Stimulated activated memory B cell treated with anti-CD40 and anti-IgM and Interleukin-4, amounts not matched to agents 10 μg/mL and 1 μg/mL and 100 μg/mL, for 72 hours (primary cell): ENCODE measurements at places on chromosomes 13 and 19.

DNA sequence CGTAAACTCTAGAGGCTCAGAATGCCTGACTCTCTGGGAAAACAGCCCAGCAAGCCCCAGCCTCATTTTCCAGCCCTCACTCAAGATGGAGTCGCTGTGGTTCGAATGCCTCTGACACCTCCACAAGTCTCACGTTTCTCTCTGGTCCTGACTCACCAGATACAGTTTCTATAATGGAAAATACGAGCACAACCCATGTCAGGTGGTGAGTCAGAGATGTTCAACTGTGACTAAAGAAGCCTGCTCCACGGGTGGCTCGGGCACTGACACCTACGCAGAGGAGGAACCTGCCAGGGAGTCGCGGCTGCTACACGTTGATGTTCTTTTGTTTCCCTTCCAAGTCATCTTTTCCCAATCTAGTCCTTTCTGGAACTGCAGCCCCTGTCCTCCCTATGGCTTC, 87.1 kb upstream of the STK24 start:
- H3K27ac ChIP-seq = no peak overlapping the region
- H3K4me3 ChIP-seq = no peak overlapping the region
- H3K27me3 ChIP-seq = peaks cover 20% of the 10 kb centered on the region
- H3K4me1 ChIP-seq = peaks cover 8% of the 10 kb centered on the region
- ATAC-seq = peak; percentile 69

GRCh38 chr13:38564256-38565150, 122.4 kb upstream of the FREM2 start:
- ATAC-seq = no peak
- no peaks in the 10 kb centered on the region for H3K36me3 ChIP-seq

- no peaks in the 10 kb centered on the region for H3K4me1 ChIP-seq
- H3K4me3 ChIP-seq = no peak overlapping the region
- H3K27me3 ChIP-seq = peaks cover 9% of the 10 kb centered on the region
Observed at GRCh38 chr13:52968074-52968700, 60.4 kb upstream of the OLFM4 start.

- H3K4me1 ChIP-seq = peaks cover 49% of the 10 kb centered on the region
- peak within 1 kb of the TSS; percentile 26 for H3K27ac ChIP-seq
- H3K27me3 ChIP-seq = peaks cover 37% of the 10 kb centered on the region
- ATAC-seq = peak; percentile 82
- no peaks in the 10 kb centered on the region for H3K36me3 ChIP-seq
- H3K4me3 ChIP-seq = peak within 1 kb of the TSS; percentile 77
Observed at GRCh38 chr19:17334414-17335409, at the start of gene ANO8. TSS of gene ANO8 (minus strand) at chr19:17334855. CDS start at chr19:17334670, 185 bp downstream.

DNA sequence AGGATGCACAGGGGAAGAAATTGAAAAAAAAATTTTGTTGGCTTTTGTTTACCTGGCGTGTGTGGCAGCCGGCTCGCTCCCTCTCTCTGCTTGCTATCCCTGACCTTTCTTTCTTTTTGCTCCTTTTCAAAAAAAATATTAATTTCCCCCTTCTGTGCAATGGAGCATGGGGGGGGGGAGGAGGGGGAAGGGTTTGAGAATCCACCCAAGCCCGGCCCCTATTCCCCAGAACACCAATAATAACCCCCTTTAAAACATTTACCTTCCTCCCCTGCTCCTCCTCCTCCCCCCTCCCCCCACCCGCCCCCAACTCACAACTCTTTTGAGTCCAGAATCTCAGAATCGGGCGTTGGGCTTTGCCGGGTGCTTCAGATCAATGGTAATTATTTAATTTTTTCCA, 28.4 kb downstream of the NFIX start:
- H3K4me1 ChIP-seq = peaks cover 25% of the 10 kb centered on the region
- H3K4me3 ChIP-seq = peak overlapping the region; percentile 77
- ATAC-seq = no peak
- no peak overlapping the region for H3K27ac ChIP-seq

GRCh38 chr13:51502153-51502651, 49.4 kb upstream of the INTS6 start:
- no peak overlapping the region for H3K4me3 ChIP-seq
- H3K36me3 ChIP-seq = no peaks in the 10 kb centered on the region
- peaks cover 19% of the 10 kb centered on the region for H3K4me1 ChIP-seq
- peak overlapping the region; percentile 75 for H3K27ac ChIP-seq

GRCh38 chr13:79915114-79915811, 425.7 kb downstream of the SPRY2 start:
- no peak overlapping the region for H3K27ac ChIP-seq
- H3K36me3 ChIP-seq = no peaks in the 10 kb centered on the region
- ATAC-seq = no peak
- no peaks in the 10 kb centered on the region for H3K4me1 ChIP-seq

GRCh38 chr13:19587635-19588300, 26.4 kb upstream of the TPTE2 start:
- peak overlapping the region; percentile 86 for H3K27ac ChIP-seq
- peak; percentile 74 for ATAC-seq
- H3K36me3 ChIP-seq = peaks cover 6% of the 10 kb centered on the region
- H3K4me1 ChIP-seq = peaks cover 24% of the 10 kb centered on the region
- peaks cover 31% of the 10 kb centered on the region for H3K27me3 ChIP-seq

- peaks cover 13% of the 10 kb centered on the region for H3K4me1 ChIP-seq
- H3K4me3 ChIP-seq = no peak overlapping the region
- no peaks in the 10 kb centered on the region for H3K36me3 ChIP-seq
- no peak overlapping the region for H3K27ac ChIP-seq
- ATAC-seq = no peak
Observed at GRCh38 chr13:112618501-112618900, 30.5 kb upstream of the TUBGCP3 start.

DNA sequence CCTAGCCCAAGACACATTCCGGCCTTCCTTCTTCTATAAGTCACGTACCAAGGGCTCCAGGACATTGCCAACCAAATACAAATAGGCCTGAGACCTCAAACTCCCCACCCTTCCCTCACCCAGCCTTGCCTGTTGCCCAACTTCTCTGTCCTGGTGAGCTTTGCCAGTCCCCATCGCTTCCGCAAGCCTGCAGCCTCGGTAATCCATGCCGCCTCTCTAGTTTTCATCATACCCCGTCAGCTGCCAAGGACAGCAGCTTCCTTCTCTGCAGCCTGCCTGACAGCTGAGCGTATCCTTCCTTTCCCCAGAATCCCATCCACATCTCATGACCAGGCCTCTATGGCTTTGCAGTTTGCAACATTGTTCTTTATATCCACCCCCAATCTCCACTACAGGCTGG, 36.6 kb upstream of the POMP start:
- ATAC-seq = no peak
- H3K27ac ChIP-seq = no peak overlapping the region
- H3K27me3 ChIP-seq = no peaks in the 10 kb centered on the region

DNA sequence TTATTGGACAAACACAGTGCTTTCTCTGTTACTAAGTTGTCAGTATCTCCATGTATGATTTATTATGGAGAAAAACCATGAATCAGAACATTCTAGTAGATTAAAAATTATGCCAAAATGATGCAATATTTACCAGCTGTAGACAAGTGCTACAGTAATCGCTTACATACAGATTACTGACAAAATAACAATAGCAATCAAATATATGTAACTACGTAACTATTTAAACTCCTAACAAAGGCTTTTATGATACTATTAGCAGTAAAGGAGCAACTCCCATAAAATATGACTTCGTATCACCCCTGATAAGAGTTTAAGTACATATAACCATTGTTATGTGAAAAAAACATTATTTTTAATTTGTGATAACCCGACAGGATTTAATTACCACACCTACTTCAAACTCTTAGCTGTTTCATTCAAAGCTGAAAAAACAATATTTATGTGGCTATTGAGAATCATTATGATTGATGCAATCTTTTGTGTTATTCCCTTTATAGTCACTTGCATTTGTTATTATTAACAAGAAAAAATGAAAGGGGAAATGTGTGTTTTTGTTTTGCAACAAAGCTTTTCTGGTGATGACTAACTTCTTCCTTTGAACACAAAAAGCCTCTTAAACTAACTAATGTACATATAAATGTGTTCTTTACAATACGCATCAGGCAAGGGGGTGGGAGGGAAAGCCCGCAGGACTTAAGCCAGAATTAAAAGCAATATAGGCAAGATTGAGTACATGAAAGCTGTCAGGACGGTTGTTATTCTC, 147.4 kb downstream of the ABCC4 start:
- no peak overlapping the region for H3K4me3 ChIP-seq
- peaks cover 36% of the 10 kb centered on the region for H3K36me3 ChIP-seq
- H3K27me3 ChIP-seq = no peaks in the 10 kb centered on the region
- H3K4me1 ChIP-seq = no peaks in the 10 kb centered on the region
- H3K27ac ChIP-seq = no peak overlapping the region
- no peak for ATAC-seq

GRCh38 chr13:98487016-98487415, 89.9 kb downstream of the STK24 start:
- H3K27me3 ChIP-seq = no peaks in the 10 kb centered on the region
- no peak for ATAC-seq
- H3K4me1 ChIP-seq = peaks cover 95% of the 10 kb centered on the region
- no peak overlapping the region for H3K4me3 ChIP-seq
- H3K36me3 ChIP-seq = peaks cover 9% of the 10 kb centered on the region
- peak overlapping the region; percentile 40 for H3K27ac ChIP-seq

DNA sequence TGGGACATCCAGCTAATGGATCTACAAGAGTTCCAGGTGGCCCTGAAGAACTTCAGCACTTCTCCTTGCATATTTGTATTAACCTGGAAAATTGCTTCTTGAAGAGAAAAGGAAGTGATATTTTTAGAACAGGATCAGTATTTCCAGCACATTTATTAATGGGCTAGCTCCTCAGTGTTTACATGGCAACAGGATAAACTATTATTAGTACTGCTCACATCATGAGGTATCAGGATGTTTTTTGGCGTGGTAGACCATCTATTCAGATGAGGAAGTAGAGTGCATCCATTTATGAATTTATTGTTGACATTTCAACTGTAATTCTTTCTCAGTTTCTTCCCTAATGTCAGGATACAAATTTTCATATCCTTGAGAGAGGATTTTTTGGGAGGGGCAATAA, 144.4 kb downstream of the KCNRG start:
- no peaks in the 10 kb centered on the region for H3K36me3 ChIP-seq
- ATAC-seq = no peak
- H3K4me1 ChIP-seq = peaks cover 23% of the 10 kb centered on the region
- H3K27me3 ChIP-seq = no peaks in the 10 kb centered on the region

DNA sequence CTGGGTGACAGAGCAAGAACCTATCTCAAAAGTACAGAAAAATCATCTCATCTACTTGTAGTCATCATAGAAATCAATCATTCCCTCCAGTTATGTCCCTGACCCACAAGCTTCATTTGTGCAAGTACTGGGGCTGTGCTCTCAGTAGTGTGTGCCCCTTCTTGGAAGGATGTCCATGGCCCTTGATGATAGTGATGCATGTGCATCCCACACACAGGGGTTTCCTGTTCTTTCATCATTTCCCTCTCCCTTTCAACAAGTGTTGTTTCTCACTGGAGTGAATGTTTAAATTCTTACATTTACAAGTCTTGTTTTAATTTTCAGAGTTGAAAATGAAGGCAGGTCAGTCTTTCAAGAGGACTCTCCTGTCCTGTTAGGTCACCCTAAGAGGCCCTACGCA, 1.5 kb downstream of the LGALS13 start:
- ATAC-seq = no peak
- no peak overlapping the region for H3K4me3 ChIP-seq
- no peak overlapping the region for H3K27ac ChIP-seq
- H3K4me1 ChIP-seq = no peaks in the 10 kb centered on the region
- H3K27me3 ChIP-seq = peaks cover 38% of the 10 kb centered on the region

GRCh38 chr13:113207460-113207859, 1.0 kb downstream of the PCID2 start:
- peak overlapping the region; percentile 85 for H3K27ac ChIP-seq
- H3K36me3 ChIP-seq = peaks cover 7% of the 10 kb centered on the region
- peak overlapping the region; percentile 82 for H3K4me3 ChIP-seq
- H3K4me1 ChIP-seq = peaks cover 64% of the 10 kb centered on the region
- H3K27me3 ChIP-seq = no peaks in the 10 kb centered on the region

GRCh38 chr19:54959840-54960239, 6.3 kb upstream of the NLRP2 start:
- peak; percentile 83 for ATAC-seq
- no peaks in the 10 kb centered on the region for H3K27me3 ChIP-seq
- no peaks in the 10 kb centered on the region for H3K36me3 ChIP-seq
- peak overlapping the region; percentile 57 for H3K27ac ChIP-seq

DNA sequence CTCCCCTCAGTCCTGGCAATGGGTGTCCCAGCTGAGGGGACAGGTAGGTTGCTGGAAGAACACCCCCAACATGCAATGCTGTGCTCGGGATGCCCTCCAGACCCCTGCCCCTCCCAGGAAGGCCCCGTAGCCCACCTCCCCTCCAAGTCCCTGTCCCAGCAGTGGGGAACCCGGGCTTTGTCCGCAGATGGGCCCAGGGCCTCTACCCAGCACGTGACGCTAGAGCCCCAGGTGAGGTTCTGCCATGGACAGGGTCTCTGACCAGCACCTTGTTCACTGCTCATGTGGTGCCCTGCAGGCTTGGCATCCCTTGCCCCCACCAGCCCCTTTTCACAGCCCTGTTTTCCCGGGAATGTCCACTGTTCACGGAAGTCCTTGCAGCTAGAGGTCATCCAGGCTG, 220.0 kb upstream of the SGCG start:
- H3K4me3 ChIP-seq = no peak overlapping the region
- no peak overlapping the region for H3K27ac ChIP-seq
- no peaks in the 10 kb centered on the region for H3K27me3 ChIP-seq
- H3K36me3 ChIP-seq = no peaks in the 10 kb centered on the region
- H3K4me1 ChIP-seq = no peaks in the 10 kb centered on the region

DNA sequence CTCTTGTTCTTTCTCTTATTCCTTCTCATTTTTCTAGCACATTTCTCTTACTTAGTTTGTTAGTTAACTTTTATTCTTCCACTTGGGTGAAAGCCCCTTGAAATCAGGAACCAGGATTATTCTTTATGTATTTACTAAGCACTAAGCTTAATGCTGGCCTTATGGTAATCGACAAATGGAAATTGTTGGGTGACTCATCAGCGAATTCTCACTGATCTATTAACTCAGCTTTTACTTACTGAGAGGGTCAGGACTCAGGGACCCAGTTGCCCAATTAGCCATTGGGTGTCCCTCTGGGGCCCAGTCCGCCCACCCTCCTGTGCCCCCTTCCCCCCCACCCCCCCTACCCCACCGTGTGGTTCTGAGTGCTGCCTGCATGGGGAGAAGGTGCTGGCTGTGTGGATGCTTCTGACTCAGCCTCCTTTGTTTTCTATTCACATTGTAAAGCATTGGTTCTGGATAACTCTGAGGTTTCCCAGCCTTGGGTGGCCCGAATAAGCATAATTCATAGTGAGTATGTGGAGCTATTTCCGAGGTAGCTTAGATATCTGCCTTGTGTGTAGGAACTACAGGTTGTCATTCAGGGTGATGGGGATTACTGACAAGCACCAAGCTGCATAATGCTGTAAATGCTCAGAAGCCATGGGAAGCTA, 240.9 kb downstream of the FGF9 start:
- no peak for ATAC-seq
- H3K27ac ChIP-seq = no peak overlapping the region
- H3K36me3 ChIP-seq = no peaks in the 10 kb centered on the region
- no peak overlapping the region for H3K4me3 ChIP-seq
- H3K4me1 ChIP-seq = no peaks in the 10 kb centered on the region

DNA sequence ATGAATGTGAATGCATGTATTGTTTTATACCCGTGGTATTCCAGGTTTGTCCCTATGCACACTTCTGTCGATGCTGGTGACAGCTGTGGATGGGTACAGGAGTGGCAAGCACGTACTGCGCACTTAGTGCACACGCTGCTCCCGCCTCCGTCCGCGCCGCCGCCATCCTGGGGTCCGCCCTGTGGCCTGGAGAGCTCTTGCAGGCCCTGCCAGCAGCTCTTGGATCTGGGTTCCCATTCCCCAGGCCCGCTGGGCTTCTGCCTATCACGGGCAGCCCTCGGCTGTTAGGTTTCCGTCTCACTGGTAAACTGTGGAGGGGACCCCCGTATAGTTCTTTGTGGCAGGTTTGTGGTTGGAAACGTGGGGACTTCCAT, 4.0 kb downstream of the GNA11 start:
- no peaks in the 10 kb centered on the region for H3K36me3 ChIP-seq
- H3K4me3 ChIP-seq = no peak overlapping the region
- ATAC-seq = no peak
